ENCODE measurements at places on chromosomes 12 and 14.

DNA sequence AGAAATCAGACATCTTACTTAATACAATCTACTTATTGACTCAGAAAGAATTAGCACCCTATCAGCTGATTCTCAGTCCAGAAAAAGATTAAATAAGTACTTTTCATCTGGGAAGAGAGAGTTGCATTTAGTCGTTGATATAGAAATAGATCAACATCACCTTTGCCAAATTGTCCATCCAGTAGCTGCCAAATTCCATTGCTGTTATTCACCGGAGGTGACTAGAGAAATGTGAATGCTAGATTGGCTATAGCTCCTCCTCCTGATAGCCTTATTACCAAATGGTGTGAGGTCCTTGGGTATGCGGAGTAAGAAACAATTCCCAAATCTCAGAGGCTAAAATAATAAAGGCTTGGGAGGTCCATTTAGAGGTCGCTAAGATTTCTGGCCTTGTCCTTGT, 723.3 kb upstream of the FLRT2 start:
- DNase-seq: no peak

DNA sequence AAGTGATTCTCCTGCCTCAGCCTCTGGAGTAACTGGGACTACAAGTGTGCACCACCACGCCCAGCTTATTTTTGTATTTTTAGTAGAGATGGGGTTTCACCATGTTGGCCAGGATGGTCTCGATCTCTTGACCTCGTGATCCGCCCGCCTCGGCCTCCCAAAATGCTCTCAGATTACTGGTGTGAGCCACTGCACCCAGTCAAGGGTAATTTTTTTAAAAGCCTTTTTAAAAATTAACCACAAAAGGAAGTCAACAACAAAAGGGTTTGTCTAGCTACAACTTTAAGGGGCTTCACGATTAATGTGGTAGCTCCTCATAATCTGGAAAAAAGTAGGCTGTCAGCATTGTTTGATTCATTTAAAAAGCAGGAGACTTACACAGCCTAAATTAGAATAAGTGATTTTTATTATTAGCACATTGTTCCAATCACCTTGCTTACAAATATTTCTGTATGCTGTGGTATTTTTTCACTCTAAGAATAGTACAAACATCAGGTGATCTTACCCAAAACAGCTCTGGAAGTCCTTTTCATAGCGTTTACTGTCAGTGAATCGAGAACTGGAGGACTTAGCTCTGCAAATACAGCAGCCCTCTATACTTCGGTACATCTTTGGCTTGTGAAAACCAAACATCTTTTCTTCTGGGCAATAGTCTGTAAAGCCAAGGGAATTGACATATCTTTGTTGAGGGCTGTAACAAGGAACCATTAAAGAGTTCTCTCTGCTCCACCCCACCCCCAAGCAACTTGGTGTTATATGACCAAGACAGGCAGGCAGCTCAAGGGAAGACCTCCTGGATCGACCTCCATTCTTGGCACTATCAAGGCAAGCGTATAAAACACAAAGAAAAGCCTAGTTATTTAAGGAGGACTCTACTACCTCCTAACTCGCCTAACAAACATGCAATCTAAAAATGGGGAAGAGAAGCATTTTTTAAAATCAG, 28.1 kb downstream of the SINHCAF start:
- no peak for DNase-seq

DNA sequence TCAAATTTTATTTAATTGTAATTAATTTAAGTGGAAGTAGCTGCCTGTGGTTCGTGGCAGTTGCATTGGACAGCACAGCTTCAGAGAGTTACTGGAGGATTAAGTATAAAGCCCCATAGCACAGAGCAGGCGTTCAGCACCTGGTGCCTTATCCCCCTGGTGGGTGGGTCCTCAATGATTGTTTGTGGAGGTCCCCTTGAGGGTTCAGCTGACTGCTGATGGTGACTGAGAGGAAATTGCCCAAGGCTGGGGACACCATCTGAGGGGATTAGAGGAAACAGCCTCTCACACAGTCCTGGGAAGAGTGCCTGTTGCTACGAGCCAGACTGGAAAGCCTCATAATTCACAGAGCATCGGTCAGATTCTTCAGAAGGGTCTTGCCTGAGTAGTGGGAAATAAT, 83.4 kb upstream of the NOS1 start:
- no peak for DNase-seq

DNA sequence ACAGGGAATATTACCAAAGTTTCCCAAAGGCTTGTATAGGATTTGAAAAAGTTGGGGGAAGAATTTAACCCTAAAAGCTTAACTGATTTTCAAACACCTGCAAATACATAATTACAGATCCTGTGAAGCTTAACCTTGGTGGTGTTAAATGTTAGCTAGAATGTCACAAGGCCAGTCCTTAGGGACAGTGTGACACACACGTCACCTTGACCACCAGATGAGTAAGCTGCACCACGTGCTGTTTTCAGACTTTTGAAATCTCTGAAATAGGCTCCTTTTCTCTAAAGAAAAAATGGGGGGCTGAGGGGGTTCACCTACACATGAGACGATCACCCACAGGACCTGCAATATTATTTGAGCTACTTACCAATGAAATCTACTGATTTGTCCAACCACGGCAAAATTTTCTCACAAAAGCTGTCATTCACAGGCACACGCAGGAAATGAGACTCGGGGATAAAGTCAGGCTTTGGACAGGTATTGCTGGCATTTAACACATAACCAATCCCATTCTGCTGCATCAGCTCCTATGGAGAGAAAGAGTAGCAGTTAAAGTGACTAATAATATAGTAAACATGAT, 75.9 kb downstream of the DUSP16 start:
- DNase-seq: no peak

DNA sequence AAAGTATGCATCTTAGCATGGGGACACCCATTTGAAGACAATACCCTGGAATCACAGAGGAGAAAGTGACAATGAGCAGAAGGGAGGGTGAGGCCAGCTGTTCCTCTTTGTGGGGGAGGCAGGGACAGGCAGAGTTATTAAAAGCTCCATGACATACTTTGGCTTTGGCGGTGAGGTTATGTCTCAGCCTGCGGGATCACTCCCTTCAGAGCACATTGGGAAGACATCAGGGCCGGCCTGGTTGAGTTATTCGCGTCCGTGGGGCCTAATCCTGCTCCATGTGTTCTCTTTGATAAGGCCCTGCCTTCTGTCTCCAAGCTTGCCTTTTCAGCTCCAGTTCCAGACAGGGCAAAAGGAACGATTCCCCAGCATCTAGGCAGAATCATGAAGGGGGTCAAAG, 98.8 kb upstream of the NTF3 start:
- no peak for DNase-seq

- DNase-seq: no peak
Observed at GRCh38 chr14:44952391-44953110, 9.2 kb downstream of the KLHL28 start.

- DNase-seq: no peak
Observed at GRCh38 chr12:138898-139534, 72.4 kb downstream of the IQSEC3 start.

GRCh38 chr12:19302100-19302640, 137.1 kb upstream of the AEBP2 start:
- no peak for DNase-seq

DNA sequence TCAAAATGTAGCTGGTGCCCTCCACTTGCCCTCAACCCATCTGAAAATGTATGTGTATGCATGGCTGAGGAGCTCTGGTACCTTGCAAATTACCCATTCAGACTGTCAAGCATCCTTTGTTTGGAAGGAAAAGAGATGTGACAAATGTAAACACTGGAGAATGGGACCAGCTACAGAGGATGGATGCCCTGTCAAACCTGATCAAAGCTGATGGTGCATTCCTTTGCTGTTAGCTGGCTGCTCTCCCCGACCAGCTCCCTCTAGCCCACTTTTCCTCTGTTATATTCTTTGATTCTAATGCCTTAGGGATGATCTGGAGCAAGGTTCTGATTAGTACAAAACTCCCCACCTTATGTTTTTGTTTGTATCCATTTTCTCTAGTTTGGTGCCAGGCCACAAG, 310.3 kb downstream of the C12orf75 start:
- no peak for DNase-seq

DNA sequence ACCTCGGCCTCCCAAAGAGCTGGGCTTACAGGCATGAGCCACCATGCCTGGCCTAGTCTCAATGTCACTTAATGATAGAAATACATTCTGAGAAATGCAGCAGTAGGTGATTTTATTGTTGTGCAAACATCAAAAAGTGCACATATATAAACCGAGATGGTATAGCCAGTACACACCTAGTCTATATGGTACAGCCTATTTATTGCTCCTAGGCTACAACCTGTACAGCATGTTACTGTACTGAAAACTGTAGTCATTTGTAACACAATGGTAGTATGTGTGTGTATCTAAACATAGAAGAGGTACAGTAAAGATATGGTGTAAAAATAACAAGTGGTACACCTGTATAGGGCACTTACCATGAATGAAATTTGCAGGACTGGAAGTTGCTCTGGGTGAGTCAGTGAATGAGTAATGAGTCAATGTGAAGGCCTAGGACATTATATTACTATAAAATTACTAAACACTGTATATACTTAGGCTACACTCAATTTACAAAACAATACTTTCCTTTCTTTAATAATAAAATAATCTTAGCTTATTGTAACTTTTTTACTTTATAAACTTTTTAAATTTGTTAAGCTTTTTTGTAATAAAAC, 166.7 kb upstream of the SYT1 start:
- DNase-seq: no peak

DNA sequence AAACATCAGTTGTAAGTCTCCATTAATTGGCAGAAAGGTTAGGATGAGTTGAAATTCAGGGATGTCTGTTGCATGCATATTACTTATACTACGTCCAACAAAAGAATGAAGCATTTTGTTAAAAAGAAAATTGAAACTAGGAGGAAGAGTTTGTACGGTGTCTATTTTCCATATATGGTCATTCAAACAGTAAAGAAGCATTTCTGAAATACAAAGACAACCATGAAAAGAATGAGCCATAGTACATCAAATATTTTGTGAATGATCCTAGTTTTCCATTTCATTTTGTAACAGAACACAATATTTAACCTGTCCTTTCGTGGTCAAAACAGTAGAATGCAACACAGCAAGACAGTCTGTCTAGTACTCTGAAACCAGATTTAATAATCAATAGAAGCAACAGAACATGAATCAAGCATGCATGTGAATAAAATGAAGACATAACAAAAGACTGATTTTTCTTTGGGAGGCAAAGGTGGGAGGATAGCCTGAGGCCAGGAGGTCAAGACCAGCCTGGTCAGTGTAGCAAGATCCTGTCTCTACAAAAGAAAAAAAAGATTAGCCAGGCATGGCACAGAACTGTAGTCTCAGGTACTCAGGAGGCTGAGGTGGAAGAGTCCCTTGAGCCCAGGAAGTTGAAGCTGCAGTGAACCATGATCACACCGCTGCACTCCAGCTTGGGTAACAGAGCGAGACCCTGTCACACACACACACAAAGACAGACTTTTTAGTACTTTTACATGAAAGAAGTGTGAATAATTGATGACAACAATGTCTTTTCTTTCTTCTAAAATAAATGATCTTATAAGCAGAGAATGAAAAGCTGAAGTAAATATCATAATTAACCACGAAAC, 156.0 kb downstream of the LRIG3 start:
- DNase-seq: no peak

GRCh38 chr12:3651585-3652424, 101.1 kb downstream of the CRACR2A start:
- DNase-seq: no peak

DNA sequence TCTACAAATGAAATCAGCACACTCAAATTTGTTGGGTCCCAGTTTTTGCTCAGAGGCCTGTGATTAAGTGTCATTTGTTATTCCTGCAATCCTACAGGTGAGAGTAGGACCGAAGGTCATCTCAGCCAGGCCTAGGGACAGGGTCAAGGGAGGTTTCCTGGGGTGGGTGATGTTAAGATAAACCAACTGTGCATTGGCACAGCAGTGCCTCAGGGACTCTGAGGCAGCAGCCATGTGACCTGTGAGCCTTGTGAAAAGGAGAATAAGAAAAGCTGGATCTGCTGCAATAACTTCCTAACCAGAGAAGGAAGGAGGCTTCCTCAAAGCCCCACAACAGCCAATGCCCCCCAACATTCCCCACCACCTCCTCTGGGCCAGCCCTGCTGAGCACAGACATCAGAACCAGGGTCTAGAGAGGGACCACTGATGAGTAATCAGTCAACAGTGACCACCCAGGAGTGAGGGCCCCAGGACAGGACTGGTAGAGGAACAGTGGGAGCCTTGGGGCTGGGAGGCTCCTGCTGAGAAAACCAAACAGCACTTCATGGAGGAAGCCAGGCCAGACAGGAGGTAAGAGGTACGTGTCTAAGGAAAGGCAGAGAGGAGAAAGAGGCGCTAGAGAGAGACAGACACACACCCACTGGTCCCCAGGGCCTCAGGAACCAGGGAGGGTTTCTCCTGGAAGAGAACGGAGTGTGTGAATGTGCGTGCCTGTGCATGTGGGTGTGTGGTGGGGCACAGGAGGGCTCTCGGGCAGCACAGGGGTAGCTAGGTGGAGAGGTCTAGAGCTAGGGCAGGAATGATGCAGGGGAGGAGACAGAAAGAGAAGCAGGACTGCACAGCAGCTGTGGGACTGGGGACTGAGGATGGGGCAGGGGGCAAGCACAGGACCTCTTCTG, 82.4 kb downstream of the ITPK1 start:
- DNase-seq: no peak

- DNase-seq: no peak
Observed at GRCh38 chr14:88572117-88572516, 9.3 kb downstream of the ZC3H14 start.

DNA sequence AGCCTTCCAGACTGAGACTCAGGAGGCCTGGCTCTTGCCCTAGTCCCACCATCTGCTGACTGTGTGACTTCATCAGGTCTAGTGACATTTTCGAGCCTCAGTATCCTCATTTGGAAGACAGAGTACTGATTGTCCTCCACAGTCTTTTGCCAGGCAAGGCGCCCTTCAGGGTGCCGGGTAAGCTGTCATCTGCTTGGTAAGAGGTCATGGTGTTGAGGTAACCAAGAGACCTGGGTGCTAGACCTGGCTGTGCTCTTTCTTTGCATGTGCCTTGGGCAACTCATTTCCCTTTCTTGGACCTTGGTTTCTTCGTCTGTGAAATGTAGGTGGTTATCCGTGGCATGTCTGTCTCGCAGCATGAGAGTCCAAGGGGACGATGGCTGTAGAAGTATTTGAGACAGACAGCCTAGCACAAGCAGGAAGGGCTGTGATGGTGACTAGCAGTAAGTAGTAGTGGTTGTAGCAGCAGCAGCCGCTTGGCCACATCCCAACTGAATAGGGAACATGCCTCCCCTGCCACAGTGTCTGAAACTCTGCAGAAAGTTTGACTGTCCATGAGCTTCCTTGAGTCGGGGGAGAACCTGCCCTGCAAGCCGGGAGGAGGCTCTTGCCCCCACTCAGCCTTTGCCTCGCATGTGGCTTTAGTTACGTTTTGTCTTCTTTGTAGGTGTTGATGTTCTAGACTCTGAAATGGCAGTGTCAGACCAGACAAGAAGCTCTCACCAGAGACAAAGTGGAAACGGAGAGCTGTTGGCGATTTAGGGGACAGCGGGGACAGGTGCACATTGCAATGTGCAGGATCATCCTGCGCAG, 40.3 kb downstream of the EVL start:
- no peak for DNase-seq

DNA sequence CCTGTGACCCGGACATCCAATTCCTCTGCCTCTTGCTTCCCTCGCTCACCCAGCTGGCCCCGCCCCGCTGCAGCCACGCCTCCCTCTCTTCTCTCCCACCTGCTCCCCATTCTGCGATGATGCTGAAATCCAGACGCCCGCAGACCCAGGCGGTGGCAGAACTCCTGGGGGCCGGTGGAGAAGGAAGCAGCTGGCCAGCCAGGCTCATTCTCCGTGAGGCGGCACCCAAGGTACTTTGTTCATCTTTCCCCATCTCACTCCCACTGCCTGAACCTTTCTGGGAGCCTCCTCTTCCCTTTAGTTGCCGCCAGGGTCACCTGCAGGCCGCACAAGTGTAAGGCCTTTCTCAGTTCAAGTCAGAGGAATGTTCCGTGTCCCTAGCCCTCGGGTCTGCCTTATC, 35.7 kb downstream of the FOXN4 start:
- DNase-seq: no peak

Data from NAMALWA (cell line).